ENCODE measurements at places on chromosomes 1 and 21. TPM values are rescaled to one million over a fixed set of nuclear protein-coding genes. Genes with fewer than 3 reads are reported as not detected.

GRCh38 chr1:78147031-78147430 is 101.3 kb downstream of the GIPC2 start:
- DNase-seq, result no peak
- no peak overlapping the region for H3K4me3 ChIP-seq
- H3K36me3 ChIP-seq, result no peaks in the 10 kb centered on the region
- peaks cover 2% of the 10 kb centered on the region for H3K4me1 ChIP-seq
- H3K27ac ChIP-seq, result no peak overlapping the region
- H3K27me3 ChIP-seq, result peaks cover 55% of the 10 kb centered on the region

SIPA1L2 gene
- 81.4 TPM for total RNA-seq

GRCh38 chr21:42413500-42413899 is 9.8 kb downstream of the UBASH3A start:
- H3K4me3 ChIP-seq, result no peak overlapping the region
- H3K27me3 ChIP-seq, result peaks cover 26% of the 10 kb centered on the region
- H3K27ac ChIP-seq, result no peak overlapping the region
- no peaks in the 10 kb centered on the region for H3K36me3 ChIP-seq

- H3K4me3 ChIP-seq, result no peak overlapping the region
- DNase-seq, result no peak
- no peaks in the 10 kb centered on the region for H3K4me1 ChIP-seq
- H3K27ac ChIP-seq, result no peak overlapping the region
- H3K36me3 ChIP-seq, result peaks cover 59% of the 10 kb centered on the region
Measured at GRCh38 chr1:222654849-222655248, 37.0 kb downstream of the MIA3 start.

DNA sequence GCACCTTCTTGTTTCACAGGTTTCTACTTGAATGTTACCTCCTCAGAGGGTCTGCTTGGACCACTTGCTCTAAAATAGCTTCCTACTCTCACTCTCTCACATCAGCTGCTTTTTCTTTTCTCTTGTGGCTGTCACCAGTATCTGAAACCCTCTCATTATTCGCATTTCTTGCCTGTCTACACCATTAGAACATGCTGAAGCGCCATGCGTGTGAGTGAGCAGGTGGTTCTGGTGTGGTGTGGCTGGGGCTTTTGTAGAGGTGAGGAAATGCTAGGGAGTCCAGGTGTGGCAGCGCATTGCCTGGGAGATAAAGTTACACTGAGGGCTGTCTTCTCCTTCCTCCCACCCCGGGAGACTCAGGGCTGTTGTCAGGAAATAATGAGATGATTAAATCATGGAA is 4.1 kb downstream of the ZNF362 start:
- no peaks in the 10 kb centered on the region for H3K27me3 ChIP-seq
- peak overlapping the region; percentile 68 for H3K27ac ChIP-seq
- peaks cover 46% of the 10 kb centered on the region for H3K4me1 ChIP-seq
- peaks cover 13% of the 10 kb centered on the region for H3K36me3 ChIP-seq
- no peak for DNase-seq

DNA sequence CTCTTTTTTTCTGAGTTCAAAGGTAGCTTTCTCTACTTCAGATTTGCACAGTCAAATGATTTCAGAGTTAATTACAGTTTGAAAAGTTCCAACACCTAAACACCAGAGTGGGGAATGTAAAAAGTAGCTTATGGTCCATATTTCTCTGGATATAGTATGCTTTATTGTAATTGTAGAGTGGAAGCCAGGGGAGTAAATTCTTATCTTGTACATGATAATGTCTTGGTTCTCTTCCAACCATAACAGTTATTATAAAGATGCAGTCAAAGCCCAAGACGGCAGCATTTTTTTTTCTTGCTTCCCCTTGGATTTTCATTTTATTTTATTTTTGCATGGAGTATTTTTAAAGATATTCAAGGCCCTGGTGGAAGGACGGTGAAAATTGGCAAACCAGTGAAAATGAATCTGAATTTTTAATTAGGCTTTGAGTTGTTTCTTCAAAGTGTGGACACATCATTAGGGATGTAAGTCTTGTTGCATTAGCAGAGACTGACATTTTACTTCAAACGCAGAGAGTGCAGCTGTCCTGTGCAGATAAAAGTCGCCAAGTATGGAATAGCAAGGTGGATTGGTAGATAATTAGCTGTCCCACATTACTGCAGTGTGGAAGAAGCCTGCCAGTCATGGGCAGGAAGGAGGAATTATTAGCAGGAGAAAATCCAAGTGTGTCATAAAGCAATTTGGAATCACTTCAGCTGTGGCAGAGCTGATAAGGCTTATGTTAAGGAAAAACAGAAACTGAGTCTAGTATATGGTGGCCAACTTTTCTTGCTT is 11.3 kb downstream of the CACHD1 start:
- no peak overlapping the region for H3K27ac ChIP-seq
- no peak for DNase-seq
- no peaks in the 10 kb centered on the region for H3K36me3 ChIP-seq
- H3K27me3 ChIP-seq, result peaks cover 29% of the 10 kb centered on the region
- H3K4me1 ChIP-seq, result peaks cover 49% of the 10 kb centered on the region
- no peak overlapping the region for H3K4me3 ChIP-seq

DNA sequence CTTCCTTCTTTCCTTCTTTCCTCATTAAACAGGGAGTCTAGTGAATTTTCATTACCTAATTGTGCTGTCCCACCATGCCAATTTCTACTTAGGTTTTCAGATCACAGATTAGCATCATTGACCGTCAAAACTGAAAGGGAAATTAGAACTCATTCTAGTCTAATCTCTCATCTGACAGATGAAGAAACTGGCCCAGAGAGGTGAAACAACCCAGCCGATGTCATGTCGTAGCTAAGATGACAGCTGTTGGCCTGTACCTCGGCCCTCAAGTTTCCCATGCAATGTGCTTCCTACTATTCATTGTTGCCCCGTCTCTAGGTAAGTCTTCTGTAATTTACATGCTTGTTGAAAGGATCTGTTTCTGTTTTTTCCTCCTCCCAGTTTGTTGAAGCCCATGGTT is 128.2 kb upstream of the KIAA0040 start:
- no peaks in the 10 kb centered on the region for H3K36me3 ChIP-seq
- H3K4me1 ChIP-seq, result peaks cover 4% of the 10 kb centered on the region
- no peak overlapping the region for H3K4me3 ChIP-seq
- H3K27ac ChIP-seq, result no peak overlapping the region

DNA sequence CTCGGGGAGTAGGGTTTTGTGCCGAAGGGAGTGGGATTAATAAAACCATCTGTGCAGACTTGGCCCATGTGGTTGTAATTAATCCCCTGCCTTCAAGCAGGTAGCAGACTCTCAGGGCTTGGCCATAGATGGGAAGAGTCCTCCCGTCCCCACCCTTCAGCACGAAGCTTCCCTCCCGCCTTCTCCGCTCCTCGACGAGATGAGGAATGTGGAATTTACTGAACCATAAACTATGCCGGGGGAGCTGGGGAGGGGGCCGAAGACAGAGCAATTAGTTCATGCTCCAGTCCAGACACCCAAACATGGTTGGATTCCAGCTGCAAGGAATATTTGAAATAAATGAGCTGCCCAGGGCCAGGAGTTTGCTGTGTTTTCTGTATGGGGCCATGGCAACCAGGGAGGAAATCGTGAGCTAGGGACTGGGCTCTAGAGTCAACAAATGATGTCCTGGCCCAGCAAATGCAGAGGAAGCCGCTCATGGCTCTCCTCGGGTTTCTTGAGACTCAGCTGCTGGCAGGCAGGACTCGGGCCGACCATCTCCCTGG is 78.8 kb downstream of the SPSB1 start:
- peaks cover 73% of the 10 kb centered on the region for H3K4me1 ChIP-seq
- H3K4me3 ChIP-seq, result peak overlapping the region; percentile 24
- no peaks in the 10 kb centered on the region for H3K27me3 ChIP-seq
- peaks cover 5% of the 10 kb centered on the region for H3K36me3 ChIP-seq
- peak overlapping the region; percentile 97 for H3K27ac ChIP-seq
- DNase-seq, result peak; percentile 69

DNA sequence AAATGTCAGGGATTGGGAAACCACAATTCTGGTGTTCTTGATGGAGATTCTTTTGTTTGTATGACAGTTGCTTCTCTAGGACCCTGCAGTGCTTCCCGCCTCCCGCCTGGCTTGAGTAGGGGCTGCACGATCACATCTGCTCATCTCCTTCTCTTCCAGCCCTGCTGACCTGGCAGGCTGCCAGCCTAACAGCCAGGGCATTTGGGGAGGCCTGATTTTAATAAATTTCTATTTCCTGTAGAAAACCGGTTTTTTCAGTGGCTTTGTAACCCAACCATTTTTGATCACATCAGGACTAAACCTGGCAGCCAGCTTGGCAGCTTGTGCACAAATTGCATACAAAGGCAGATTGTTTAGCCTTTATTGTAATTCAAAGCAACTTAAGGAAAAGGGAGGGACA is 78.9 kb downstream of the UBE2U start:
- peaks cover 31% of the 10 kb centered on the region for H3K4me1 ChIP-seq
- no peaks in the 10 kb centered on the region for H3K27me3 ChIP-seq
- H3K36me3 ChIP-seq, result no peaks in the 10 kb centered on the region
- peak; percentile 68 for DNase-seq
- H3K4me3 ChIP-seq, result no peak overlapping the region
- H3K27ac ChIP-seq, result peak overlapping the region; percentile 80

- H3K27ac ChIP-seq, result no peak overlapping the region
- DNase-seq, result no peak
Measured at GRCh38 chr1:67785847-67786753, 47.2 kb downstream of the GNG12 start.

DNA sequence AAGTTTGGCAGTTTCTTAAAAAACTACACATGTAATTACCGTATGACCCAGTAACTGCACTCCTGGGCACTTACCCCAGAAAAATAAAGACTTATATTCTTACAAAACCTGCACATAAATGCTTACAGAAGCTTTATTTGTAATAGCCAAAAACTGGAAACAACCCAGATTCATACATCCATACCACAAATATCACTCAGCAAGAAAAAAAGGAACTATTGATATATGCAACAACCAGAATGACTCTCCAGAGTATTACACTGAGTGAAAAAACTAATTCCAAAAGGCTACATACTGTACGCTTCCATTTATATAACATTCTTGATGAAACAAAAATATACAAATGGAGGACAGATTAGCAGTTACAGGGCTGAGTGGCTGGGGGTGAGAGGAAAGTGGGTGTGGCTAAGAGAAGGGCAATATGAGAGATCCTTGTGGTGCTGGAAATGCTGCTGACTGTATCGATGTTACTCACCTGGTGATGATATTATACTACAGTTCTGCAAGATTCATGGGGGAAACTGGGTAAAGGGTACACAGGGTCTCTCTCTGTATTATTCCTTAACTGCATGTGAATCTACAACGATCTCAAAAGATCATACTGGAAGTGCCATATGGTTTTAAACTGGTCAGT is 96.0 kb upstream of the GNG4 start:
- H3K4me1 ChIP-seq, result peaks cover 11% of the 10 kb centered on the region
- no peak for DNase-seq
- H3K27ac ChIP-seq, result no peak overlapping the region
- no peaks in the 10 kb centered on the region for H3K36me3 ChIP-seq

DNA sequence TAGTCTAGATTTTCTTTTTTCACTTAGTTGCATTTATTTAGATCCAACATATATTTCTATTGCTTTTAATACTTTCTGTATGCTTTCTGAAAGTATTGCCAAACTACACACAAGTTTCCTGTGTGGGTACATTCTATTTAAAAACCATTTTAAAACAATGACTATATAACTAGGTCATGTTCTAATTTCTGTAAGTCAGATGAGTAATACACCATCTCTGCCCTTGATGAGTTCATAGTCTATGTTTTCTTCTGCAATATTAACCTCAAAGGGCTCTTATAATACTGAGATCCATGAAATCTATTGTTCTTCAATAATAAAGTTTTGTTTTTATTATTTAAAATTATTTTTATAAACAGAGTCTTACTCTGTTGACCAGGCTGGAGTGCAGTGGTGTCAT is 68.3 kb downstream of the RNASEL start:
- no peak overlapping the region for H3K27ac ChIP-seq
- H3K27me3 ChIP-seq, result peaks cover 10% of the 10 kb centered on the region
- H3K36me3 ChIP-seq, result no peaks in the 10 kb centered on the region
- H3K4me3 ChIP-seq, result no peak overlapping the region

- peaks cover 30% of the 10 kb centered on the region for H3K4me1 ChIP-seq
- peaks cover 7% of the 10 kb centered on the region for H3K36me3 ChIP-seq
- no peak for DNase-seq
- peak overlapping the region; percentile 31 for H3K27ac ChIP-seq
- no peak overlapping the region for H3K4me3 ChIP-seq
- H3K27me3 ChIP-seq, result no peaks in the 10 kb centered on the region
Measured at GRCh38 chr1:219296430-219297355, 123.0 kb downstream of the LYPLAL1 start.

- H3K4me3 ChIP-seq, result no peak overlapping the region
- peaks cover 4% of the 10 kb centered on the region for H3K4me1 ChIP-seq
- DNase-seq, result no peak
Measured at GRCh38 chr1:29676496-29676895, 440.2 kb downstream of the PTPRU start.

TRIM67 gene
- total RNA-seq, result 0.04 TPM

FTCD gene
- 9.6 TPM for total RNA-seq

DNA sequence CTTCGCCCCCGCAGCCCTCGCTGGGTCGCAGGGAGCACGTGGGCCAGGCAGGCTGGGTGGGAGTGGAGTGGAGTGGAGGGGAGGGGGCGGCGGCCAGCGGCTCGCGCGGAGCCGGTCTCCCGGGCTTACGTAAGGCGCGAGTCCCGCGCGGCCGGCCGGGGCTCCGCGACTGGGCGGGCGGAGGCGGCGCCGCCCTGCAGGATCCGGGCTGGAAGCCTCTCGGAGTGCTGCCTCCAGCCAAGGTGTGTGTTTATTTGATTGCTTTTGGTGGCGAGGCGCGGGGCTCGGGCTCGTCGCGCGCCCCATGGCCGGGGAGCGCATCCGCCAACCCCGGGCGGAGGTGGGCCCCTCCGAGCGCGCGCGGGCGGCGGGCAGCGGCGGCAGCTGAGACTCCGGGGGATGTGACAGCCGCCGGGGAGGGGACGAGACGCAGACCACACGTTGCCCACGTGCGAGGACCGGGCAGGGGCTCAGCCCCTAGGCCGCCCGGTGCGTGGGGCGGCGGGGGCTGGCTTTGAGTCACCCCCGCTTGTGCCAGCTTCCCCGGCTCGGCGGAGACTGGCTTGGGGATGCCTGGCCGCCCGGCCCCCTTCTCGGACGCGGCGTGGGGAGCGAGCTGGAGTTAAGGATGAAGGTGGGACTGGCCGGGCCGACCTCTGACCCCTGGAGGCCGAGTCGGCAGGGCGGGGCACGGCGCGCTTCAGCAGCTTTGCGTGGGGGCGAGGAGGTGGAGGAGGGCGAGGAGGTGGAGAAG is 402 bp upstream of the AK4 start:
- no peak overlapping the region for H3K27ac ChIP-seq
- no peaks in the 10 kb centered on the region for H3K36me3 ChIP-seq
- peak; percentile 62 for DNase-seq
- peaks cover 14% of the 10 kb centered on the region for H3K4me1 ChIP-seq
- peak overlapping the region; percentile 74 for H3K4me3 ChIP-seq

NDUFS5 gene
- total RNA-seq, result 186 TPM

All from mesothelial cell of epicardium (in vitro differentiated cells).